ENCODE measurements at places on chromosomes 16 and 17.

GRCh38 chr17:41965694-41966462, 717 bp upstream of the CNP start:
- DNase-seq, result no peak

DNA sequence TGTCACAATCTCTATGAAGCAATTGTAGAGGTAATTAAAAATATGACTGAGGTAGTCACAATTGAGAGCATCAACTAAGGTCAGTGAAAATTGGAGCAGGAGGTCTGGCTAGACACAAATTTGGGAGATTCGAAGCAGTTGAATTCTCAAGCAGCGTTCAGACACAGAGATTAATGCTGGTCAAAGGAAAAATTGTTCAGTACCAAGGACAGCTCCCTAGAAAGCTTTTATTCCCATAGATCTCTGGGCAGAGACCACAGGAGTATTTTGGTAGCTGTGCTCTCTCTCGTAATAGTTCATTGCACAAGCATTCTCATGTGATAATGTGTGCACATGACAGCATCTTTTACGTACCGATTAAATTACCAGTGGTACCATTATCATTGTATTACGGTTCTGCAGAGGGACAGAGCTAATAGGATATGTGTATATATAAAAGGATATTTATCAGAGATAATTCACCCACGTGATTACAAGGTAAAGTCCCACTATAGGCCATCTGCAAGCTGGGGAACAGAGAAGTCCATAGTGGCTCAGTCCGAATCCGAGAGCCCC, 387.5 kb upstream of the HSBP1 start:
- no peak for DNase-seq

- no peak for DNase-seq
Measured at GRCh38 chr16:19837984-19838707, 46.5 kb downstream of the GPRC5B start.

DNA sequence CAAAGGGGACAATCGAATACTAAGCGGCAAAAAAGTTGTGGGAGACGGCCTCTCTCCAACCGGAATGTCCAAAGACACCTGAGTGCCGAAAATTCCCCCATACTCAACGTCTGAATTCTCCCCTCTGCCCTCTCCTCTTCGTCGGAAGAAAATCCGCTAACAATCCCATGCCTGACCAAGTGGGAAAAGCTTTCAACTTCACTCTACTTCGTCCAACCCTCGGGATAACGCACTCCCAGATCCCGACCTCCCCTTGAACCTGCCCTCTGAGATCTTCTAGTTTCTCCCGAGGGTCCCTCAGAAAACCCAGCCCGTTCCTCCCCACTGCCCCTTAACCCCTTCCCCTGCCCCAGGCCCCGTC, 961 bp downstream of the AMFR start:
- DNase-seq, result no peak

GRCh38 chr17:29303386-29303785, 9.4 kb upstream of the NUFIP2 start:
- DNase-seq, result no peak

GRCh38 chr17:61635913-61636432, 45.0 kb upstream of the NACA2 start:
- DNase-seq, result no peak

GRCh38 chr17:74852237-74853047, 7.2 kb downstream of the GRIN2C start:
- DNase-seq, result no peak

- no peak for DNase-seq
Measured at GRCh38 chr16:11725457-11725856, 17.2 kb downstream of the TXNDC11 start.

GRCh38 chr16:64969221-64969620, 152.6 kb downstream of the CDH11 start:
- DNase-seq, result no peak

DNA sequence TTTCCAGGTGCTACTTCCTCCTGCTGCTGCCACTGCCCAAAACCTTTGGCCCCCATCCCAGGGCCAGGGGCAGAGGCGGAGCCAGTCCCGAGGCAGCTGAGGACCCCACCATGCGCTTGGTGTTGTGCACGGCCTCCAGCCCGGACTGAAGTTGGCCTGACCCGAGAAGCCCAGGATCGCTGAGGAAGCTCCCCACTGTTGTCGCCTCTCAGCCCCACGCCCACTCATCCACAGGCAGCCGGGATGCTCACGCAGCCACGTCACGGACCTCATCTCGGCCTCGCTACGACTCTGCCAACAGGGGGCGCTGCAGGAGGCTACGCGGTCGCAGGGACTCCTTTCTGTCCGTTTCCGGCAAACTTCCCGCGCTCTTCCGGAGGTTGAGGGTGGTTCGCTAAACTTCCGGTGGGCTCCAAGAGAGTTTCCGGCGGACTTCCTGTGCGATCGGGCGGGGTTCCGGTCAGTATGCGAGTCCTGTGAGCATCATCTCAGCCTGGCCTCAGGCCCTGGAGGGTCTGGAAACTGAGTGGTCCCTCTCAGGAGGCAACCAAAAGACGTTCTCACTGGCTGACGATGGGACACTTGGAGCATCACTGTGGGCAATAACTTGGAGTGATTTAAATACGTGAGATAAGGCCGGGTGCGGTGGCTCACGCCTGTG, 12.4 kb downstream of the ZG16B start:
- no peak for DNase-seq

DNA sequence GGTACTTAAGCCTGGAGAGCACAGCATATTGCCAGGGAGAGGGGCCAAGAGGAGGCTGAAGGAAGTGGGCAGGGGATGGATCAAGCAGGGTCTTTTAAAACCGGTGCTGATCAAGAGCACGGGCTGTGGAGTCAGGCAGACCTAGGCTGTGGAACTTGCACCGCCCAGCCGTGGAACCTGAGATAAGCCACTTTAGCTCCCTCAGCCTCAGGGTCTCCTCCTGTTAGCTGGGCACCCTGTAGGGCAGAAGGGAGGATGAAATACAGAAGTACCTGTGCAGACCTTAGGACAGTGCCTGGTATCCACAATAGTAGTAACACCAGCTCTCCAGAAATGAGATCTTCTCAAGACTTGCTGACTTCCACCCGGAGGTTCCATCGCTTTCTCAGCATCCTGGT, 9.3 kb downstream of the ODAD4 start:
- no peak for DNase-seq

- DNase-seq, result no peak
Measured at GRCh38 chr17:50151937-50152547, 1.6 kb upstream of the PPP1R9B start.

DNA sequence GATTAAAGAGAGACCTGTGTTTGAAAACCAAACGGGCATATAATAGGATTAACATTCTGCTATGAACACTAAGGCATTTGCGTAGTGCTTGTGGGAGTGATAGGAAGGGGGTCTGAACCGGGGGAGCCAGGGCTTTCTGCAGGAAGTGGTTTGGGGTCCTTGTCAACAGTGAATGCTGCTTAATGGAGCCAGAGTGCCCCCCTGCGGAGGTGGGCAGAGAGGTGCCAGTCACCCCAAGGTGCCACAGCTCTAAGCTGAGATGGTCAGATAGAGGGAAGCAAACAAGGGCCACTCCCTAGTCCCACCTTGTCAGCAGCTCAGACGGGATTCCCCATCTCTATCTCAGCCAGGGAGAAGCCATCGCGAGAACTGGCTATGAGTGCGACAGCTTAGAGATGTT, 17.7 kb downstream of the NAA60 start:
- no peak for DNase-seq

GRCh38 chr16:27446721-27447120, 44.7 kb downstream of the IL21R start:
- DNase-seq, result no peak

- no peak for DNase-seq
Measured at GRCh38 chr17:47843391-47843730, 2.3 kb upstream of the SCRN2 start.

Data from cortex of kidney (tissue), 1 donor.